ENCODE measurements at places on chromosomes 12 and 14. TPM values are rescaled to one million over a fixed set of nuclear protein-coding genes. Genes with fewer than 3 reads are reported as not detected.

KRT83 gene
- not detected for total RNA-seq

DNA sequence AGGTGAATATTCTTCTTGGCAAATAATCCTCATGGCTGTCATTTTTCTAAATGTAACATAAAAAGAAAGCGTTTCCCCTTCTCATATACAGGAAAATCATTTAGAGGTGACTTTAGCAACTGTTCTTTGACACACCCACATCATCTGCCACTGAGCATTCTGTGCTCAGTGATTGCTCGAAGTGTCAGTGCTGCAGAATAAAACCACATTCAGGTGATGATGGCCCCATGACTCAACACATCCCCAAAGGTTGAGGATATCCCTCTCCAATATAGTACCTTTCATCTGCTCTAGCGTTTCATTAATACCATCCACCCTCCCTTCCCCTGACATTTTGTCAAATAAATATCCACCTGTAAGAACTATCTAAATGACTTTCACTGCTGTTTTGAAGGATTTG, 28.7 kb upstream of the CPSF6 start:
- no peak for DNase-seq

DNA sequence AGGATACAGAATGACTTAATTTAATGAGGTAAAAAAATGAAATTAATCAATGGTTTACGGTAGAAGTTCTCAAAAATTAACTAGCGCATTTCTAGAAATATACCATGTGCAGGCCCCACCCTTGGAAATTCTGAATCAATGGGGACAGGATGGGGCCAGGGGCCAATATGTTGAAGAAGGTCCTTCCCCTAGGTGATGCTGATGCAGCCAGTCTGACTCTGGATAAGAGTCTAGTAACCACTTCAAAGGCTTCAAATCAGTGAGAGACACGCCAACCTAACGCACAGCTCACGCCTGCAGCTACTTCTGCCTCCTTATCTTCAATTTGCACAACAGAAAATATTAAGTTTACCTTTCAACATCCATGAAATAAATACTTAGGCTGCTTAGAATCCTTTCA, 14.9 kb downstream of the GIT2 start:
- DNase-seq = no peak

GRCh38 chr14:59126714-59127436, 61.6 kb upstream of the DAAM1 start:
- no peak for DNase-seq

IFNG-AS1 gene
- not detected for total RNA-seq

CCDC197 gene
- not detected for total RNA-seq

GRCh38 chr12:5068126-5068525, 24.4 kb downstream of the KCNA5 start:
- DNase-seq = no peak

DNA sequence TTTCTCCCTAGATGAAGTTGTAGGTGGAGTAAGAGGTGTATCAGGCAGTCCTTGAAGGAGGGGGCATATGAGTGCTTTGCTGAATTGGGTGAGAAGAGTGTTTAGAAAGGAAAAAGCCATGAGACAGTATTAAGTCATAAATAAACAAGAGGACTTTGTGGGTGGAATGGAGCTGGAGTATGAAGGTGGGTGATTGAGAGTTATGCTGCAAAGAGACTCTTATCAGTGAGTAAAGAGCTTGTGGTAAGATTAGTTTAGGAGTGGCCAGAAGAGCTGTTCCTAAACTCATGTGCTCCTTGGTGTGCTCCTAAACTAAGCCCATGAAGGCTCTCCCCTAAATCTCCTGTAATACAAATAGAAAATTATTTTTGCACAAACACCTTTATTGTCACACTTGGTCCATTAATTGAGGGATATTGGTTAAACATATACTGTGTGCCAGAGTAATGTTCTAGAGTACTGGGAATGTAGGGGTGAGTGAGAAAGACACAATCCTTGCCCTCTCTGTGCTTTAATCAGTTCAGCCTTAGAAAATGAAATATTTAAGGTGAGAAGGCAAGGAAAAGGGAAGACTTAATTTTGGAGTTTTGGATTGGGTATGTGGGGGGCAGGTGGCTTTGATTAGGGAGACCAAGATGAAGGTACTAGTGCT, 9.8 kb downstream of the CHPT1 start:
- no peak for DNase-seq

All from posterior vena cava (tissue), 2 donors.